Astrocyte of the spinal cord (primary cell): ENCODE measurements at places on chromosomes 4 and X.

GRCh38 chr4:56544573-56545131 is 39.1 kb downstream of the ARL9 start:
- DNase-seq = peak; percentile 84

- DNase-seq = no peak
Measured at GRCh38 chr4:118968813-118969212, 80.2 kb downstream of the SYNPO2 start.

DNA sequence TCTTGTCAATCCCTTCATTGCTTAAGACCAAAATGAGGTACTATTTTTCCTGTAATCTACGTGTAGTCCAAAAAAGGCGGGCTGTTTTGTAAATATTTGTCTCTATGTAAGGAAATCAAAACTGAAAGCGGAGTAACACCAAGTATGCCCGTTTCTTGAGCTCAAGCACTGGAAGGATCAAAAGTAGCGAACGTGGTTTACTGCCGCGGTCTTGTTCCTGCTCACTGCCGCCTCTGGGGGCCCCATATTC is 71.5 kb downstream of the AFF1 start:
- no peak for DNase-seq

- no peak for DNase-seq
Measured at GRCh38 chr4:2043396-2044118, 15.6 kb upstream of the NAT8L start.
